Stimulated activated CD8-positive, alpha-beta memory T cell treated with anti-CD3 and anti-CD28 coated beads, Interleukin-2, amount 100 ng/mL, for 48 hours (primary cell): ENCODE measurements at places on chromosomes 5 and 9.

DNA sequence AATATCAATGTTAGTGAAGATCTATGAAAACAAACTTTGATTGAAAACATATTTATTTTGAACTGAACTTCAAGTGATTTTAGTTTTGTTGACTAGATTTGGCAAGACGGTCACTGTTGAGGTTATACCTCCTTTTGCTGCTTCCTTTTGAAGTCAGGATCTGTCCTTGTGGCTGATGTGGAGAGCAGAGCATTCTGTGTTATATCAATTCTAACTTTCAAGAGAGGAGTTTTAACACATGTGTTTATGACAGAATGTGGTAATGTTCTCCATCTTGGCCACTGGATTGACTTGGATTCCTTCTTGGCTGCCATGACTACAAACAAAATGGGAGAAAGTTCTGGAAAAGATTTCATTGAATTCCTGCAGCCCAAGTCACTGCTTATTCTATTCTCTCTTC lies 104.0 kb upstream of the ACTBL2 start:
- DNase-seq, result no peak

GRCh38 chr5:10115669-10116068 lies 134.0 kb downstream of the ATPSCKMT start:
- no peak for DNase-seq

GRCh38 chr9:18796696-18797270 lies 236.2 kb downstream of the SAXO1 start:
- DNase-seq, result no peak

DNA sequence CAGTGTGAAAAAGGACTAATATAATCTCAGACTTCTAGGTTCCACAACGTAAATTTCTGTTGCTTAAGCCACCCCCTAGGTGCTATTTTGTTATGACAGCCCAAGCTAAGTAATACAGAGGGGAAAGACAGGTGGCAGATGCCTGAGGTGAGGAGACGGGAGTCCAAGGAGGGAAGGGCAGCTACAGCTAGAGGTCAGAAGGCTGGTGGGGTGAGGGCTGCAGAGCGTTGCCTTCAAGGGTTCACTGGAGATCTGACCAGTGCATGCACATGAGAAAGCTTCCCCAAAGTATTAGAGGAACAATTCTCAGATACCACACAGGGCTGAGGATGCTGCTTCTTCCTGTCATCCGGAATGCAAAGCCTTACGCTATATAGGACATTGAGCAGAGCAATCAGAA lies 104.7 kb upstream of the IRX4 start:
- DNase-seq, result no peak

DNA sequence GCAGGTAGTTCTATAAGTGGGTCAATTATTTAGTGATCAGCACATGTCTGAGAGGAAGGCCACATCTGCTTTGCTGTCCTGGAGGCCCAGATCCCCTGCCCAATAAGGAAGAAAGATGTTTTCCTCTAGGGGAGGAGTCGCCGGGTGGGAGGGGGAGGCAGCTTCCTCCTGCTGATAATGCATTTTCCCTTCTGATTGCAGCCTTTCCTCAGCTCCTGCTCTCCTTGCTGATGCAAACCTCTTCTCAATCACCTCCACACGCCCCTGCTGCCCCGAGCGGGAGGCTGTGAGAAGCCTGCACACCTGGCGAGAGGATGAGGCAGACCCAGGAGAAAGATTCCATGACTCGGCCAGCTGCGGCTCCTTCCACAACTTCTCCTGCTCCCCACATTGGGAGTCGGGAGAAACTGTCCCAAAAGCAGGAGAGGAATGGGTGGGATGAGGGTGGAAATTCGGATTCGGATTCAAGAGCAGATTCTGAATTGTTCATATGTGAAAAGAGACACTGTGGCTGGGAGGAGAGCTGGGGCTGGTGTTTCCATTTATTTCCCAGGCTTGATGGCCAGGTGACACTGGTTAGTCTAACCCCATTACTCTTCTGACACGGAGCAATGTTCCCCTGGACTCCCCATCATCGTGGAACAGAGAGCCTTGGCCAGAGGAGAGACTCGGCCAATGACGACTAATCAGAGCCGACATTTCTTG lies 6.8 kb upstream of the NTNG2 start:
- DNase-seq, result no peak

- DNase-seq, result no peak
Observed at GRCh38 chr5:82595113-82595512, 317.0 kb upstream of the RPS23 start.

DNA sequence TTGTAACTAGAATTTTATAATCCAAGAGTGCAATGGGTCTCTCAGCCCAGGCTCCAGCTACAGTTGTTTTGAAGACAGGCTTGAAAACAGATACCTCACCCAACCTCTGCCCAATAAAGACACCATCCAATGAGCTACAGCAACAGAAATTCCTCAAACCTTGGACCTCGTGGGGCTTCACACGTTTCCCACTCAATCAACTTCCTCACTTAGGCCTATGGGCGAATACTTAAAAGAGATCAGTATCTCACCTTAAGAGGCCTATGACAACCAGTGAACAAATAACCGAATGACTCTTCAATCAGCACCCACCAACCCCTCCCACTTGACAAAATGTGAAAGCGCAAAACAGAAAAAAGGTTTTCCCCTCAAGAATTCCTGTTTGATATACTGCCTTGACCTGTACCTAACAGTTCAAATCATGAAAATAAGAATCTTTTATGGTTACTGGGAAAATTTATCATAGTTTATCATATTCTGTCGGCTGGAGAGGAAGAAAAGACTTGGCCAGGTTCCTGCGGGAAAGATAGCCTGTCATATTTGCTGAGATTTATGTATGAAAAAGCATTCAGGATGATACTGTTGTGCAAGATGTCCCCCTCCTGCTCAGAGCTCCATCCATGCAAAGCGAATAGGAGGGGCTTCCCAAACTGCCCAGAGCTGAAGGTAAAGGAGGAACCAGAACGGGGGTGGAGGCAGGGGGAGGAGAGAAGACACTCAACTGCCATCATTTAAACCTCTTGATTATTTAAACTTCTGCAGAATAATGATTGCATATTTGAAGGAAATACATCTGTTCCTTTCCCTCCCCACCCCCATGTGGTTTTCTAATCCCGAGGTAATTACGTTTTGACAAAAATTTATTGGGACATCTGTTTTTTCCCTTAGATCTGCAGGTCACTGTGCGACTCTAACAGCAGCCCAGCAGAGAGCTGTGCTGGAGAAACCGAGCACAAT lies 256.3 kb downstream of the NFIB start:
- DNase-seq, result no peak

DNA sequence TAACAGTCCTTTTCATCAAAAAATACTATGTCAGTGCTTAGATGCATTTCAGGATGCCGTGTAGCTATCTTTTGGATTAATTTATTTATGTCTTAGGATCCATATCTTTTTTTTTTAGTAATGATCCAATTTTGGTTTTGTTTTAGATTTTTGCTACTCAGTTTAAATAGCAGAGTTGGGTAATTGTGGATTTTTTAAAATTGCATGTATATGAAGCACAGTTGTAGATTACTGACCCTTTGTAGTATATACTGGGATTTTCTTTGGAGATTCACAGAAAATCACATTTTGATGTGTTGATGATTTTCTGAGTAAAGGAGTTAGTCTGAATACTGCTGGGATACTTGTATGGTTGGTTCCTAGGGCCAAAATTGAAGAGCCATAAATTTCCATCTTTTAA lies 111.8 kb downstream of the NIPBL start:
- DNase-seq, result no peak

DNA sequence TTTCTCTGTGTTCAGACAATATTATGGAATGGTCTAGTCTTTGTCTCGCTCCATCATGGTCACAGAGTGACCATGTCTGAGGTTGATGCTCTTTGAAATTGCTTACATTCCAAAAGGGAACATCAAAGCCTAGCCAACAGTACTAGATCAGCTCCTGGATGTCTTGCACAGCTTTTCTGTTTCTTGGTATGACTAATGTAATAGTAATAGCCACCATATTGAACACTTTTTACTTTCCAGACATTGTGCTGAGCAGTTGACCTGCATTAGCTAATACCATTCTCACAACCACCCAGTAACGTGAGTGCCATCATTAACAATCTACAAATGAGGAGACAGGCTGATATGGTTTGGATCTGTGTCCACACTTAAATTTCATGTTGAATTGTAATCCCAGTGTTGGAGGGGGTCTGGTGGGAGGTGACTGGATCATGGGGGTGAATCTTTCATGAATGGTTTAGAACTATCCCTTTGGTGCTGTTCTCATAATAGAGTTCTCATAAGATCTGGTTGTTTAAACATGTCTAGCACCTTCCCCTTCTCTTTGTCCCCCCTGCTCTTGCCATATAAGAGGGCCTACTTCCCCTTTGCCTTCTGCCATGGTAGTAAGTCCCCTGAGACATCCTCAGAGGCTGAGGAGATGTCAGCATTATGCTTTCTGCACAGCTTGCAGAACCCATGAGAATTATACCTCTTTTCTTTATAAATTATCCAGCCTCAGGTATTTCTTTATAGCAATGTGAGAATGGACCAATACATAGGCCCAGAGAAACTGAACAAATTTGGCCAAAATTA lies 577.5 kb upstream of the CLINT1 start:
- no peak for DNase-seq

GRCh38 chr5:154753792-154754191 lies 1.4 kb upstream of the LARP1 start:
- no peak for DNase-seq

DNA sequence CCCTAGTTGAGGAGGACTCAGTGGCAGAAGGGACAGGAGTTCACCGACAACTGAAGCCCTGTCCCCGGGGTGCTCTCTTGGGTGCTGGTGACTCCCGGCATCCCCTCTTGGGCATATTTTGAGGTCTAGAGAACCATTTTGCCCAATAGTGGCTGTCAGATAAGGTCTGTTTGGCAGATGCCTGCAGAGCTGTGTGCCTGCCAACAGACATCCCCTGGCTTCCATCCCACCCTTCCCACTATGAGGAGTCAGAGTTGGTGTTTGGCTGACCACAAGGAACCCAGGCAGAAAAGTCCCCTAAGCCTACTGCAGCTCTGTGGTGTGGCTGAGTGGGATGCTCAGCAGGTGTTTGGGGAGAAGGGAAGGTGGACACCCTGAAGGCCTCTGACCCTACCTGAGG lies 207.0 kb downstream of the AUH start:
- no peak for DNase-seq

DNA sequence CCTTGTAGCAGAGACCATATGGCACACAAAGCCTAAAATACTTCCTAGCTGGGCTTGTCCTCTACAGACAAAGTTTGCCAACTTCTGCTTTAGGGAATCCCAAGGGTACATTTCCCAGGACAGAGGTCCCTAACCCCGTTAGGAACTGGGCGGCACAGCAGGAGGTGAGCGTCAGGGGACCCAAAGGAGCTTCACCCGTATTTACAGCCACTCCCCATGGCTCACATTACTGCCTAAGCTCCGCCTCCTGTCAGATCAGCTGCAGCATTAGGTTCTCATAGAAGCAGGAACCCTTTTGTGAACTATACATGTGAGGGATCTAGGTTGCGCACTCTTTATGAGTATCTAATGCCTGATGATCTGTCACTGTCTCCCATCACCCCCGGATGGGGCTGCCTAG lies 88.5 kb upstream of the TRPM3 start:
- DNase-seq, result no peak

DNA sequence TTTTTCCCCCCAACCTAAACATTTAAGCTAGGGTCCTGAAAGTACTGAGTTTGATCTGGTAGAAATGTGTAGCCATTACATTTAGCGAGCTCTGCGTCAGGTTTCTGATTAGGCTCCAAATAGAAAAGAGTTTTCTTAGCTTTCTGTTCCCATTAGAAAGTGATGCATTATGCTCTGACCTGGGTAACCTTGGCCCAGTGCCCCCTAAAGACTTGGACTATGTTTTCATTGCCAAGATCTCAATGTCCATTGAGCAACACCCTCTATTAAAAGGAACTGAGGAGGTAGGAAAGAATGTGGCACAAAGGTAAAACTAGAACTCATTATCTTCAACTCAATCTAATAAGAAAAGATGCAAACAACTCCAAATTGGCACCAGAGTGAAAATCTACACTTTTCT lies 358.9 kb upstream of the PCSK5 start:
- DNase-seq, result no peak

DNA sequence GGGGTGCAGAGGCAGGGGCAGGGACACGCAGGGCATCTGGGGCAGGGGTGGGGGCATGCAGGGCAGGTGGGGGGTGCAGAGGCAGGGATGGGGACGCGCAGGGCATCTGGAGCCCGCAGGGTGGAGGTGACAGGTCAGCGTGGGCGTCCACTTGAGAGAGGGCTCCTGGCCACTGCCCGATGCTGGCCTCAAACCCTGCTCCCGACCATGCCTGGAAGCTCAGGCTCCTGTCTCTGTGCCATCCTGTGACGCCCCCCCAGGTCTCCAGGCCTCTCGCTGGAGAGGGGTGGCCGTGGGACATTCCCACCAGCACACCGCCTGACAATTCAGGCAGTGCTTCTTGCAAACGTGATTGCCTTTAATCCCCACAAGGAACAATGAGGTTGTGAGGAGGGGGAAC lies 33.0 kb downstream of the ZDHHC11B start:
- no peak for DNase-seq

DNA sequence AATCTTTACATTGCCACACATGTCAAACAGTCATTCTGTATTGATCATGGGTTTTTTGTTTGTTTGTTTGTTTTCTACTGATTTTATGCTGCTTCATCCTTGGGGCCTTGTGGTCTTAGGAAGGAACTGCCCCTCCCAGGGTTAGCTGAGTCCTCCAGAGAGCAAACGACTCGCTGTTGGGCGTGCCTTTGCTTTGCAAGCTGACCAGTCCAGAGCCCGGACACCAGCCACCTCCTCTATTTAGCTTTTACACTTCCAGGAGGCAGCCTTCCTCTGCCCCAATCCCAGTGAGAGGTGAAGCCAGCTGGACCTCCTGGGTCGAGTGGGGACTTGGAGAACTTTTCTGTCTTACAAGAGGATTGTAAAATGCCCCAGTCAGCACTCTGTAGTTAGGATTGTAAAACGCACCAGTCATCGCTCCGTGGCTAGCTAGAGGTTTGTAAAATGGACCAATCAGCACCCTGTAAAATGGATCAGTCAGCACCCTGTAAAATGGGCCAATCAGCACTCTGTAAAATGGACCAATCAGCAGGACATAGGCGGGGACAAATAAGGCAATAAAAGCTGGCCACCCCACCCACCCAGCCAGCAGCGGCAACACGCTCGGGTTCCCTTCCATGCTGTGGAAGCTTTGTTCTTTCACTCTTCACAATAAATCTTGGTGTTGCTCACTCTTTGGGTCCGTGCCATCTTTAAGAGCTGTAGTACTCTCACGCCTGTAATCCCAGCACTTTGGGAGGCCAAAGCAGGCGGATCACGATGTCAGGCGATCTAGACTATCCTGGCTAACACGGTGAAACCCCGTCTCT lies 154.4 kb downstream of the ERCC6L2 start:
- no peak for DNase-seq

- DNase-seq, result no peak
Observed at GRCh38 chr9:34628656-34629490, at the start of gene ARID3C. Gene ARID3C (minus strand): TSS chr9:34629066. CDS start chr9:34628014, 1,052 bp downstream.

- DNase-seq, result no peak
Observed at GRCh38 chr5:130335117-130335516, 430.9 kb downstream of the CHSY3 start.

- DNase-seq, result no peak
Observed at GRCh38 chr5:38157024-38157423, 101.3 kb upstream of the EGFLAM start.
